ELR (cell line): ENCODE measurements at places on chromosomes 6 and 20.

GRCh38 chr6:4491501-4492260 lies 284.5 kb upstream of the CDYL start:
- DNase-seq: no peak

GRCh38 chr6:24897186-24897585 lies 38.6 kb downstream of the RIPOR2 start:
- DNase-seq: no peak

- no peak for DNase-seq
These were observed 19.9 kb upstream of the PHACTR3 start for GRCh38 chr20:59584278-59584925.

DNA sequence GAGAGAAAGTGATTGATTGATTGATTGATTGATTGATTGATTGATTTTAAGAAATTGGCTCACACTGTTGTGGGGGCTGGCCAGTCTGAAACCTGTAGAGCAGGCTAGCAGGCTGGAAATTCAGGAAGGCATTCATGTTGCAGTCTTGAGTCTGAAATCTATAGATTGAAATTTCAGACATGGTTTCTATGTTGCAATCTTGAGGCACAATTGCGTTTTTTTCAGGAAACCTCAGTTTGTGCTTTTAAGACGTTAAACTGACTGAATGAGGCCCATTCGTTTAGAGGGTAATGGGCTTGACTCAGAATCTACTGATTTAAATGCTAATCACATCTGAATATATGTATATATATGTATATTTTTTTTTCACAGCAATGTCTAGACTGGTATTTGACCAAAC lies 106.3 kb downstream of the STXBP5 start:
- DNase-seq: no peak

GRCh38 chr20:32993496-32994050 lies 10.7 kb downstream of the SUN5 start:
- DNase-seq: no peak

- peak; percentile 49 for DNase-seq
These were observed 194.9 kb downstream of the KIF6 start for GRCh38 chr6:39530201-39530759.

DNA sequence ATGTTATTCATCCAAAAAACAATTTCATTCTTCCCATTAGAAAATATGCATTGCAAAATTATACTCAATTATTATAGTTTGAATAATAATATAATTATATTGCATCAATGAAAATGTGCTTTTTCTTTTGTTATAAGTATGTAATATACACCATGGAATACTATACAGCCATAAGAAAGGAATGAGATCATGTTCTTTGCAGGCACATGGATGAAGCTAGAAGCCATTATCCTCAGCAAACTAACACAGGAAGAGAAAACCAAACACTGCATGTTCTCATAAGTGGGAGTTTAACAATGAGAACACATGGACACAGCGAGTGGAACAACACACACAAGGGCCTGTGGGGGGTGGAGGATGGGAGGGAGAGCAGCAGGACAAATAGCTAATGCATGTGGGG lies 2.1 kb upstream of the NKAPL start:
- DNase-seq: no peak

- DNase-seq: peak; percentile 92
These were observed 39.1 kb upstream of the ARHGAP18 start for GRCh38 chr6:129748901-129749748.

DNA sequence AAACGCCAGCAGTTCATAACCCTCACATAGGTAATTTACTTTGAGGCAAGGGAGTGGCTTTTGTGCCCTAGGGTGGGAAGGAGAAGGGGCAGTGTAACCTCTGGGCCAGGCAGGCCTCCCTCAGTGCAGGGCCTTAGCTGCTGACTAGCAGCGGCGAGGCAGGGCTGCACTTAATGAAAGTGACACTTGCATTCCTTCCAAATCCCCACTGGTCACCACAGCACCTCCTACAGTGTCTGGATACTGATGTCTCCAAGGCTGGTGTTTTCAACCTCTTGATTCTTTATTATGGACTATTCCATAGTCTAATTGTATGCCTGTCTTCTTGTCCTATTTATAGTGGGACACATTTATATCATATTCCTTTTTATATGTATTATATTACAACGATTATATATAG lies 152.7 kb downstream of the LY86 start:
- no peak for DNase-seq

GRCh38 chr6:125512621-125513020 lies 210.9 kb upstream of the HDDC2 start:
- DNase-seq: peak; percentile 10
